ENCODE measurements at places on chromosomes 2 and 18.

DNA sequence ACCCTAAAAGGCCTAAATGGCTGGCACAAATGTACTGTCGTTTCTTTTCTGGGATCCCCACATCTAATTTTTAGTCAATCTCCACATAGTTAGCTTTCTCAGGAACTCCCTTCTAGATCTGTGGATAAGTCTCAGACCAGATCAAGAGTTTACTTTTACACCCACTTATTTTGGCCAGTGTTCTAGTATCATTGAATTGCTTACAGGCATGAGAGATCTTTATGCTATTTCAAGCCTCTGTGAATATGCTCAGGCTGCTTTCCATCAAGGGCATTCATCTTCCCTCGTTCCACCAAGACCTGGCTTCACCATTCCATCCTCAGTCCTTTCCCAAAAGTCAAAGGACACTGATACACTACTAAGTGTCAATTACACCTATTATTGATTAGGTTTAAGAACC lies 27.8 kb upstream of the SCN1A start:
- DNase-seq = no peak

GRCh38 chr2:168731002-168731401 lies 71.4 kb upstream of the NOSTRIN start:
- DNase-seq = no peak

- DNase-seq = no peak
These were observed 419.9 kb upstream of the HS6ST1 start for GRCh38 chr2:128738446-128739110.

DNA sequence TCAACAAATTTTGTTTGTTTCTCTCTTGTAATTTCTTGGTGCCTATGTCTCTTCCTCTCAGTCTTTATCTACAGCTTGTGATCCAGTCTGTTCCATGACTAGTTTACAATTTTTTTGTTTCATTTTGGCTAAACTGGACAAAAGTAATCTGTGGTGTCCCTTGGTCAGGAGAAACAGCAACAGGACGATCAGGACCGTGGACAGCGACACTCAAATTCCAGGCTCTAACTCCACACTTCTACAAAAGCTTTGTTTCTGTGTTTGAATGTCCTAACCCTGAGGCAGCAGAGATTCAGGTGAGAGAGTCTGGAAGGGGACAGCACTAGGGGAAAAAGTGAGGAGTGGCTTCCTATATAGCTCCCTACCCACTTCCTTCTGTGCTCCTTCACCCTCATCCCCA lies 593.3 kb upstream of the FANCL start:
- no peak for DNase-seq

DNA sequence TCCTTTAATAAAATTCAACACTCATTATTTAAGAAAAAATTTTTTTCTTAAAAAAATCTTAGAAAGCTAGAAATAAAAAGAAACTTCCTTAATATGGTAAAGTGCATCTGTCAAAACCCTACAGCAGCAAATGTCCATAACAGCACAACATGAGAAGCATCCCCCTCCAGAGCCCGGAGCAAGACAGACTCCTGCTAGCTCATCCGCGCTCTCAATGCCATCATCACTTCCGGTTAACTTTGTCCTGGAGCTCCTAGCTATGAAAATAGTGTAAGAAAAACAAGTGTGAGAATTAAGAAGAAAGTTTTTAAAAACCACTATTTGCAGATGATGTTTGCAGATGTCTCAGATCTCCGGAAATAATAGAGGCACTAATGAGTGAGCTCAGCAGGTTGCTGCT lies 103.1 kb downstream of the TEX51 start:
- no peak for DNase-seq

GRCh38 chr2:1427086-1427485 lies 13.8 kb downstream of the TPO start:
- DNase-seq = no peak
